ENCODE measurements at places on chromosomes 3 and 15. TPM values are rescaled to one million over a fixed set of nuclear protein-coding genes. Genes with fewer than 3 reads are reported as not detected.
A peak's percentile ranks its signal among the peaks of the same experiment; 100 is the strongest.

Gene STRIT1
- total RNA-seq, result not detected

Gene ZDHHC19
- not detected for total RNA-seq

Gene IQCH
- total RNA-seq, result 2.6 TPM

Gene TAMM41
- total RNA-seq, result 9.0 TPM

Gene GABRR3
- total RNA-seq, result not detected

Gene MEIS2
- total RNA-seq, result 73.0 TPM

Gene SRGAP3
- total RNA-seq, result 3.5 TPM

DNA sequence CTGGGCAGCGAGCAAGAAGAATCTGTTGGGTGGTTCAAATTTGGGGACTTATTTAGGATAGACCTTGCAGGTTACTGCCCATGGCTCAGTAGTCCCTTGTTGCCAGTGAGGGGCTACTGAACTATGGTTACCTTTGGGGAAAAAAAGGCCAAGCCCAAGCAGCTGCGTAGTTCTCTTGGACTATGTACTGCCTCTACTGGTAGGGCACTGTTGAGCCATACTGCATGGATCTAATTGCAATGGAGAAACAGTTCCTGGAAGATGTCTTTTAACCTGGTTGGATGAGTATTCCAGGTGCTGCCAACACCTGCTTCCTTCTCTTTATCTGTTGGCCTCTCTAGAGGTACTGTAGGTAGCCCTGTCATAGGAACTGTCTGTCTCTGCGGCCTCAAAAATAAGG lies 671.9 kb upstream of the CBLB start:
- no peak for DNase-seq

GRCh38 chr3:4571690-4572334 lies 78.7 kb downstream of the ITPR1 start:
- no peak for DNase-seq

DNA sequence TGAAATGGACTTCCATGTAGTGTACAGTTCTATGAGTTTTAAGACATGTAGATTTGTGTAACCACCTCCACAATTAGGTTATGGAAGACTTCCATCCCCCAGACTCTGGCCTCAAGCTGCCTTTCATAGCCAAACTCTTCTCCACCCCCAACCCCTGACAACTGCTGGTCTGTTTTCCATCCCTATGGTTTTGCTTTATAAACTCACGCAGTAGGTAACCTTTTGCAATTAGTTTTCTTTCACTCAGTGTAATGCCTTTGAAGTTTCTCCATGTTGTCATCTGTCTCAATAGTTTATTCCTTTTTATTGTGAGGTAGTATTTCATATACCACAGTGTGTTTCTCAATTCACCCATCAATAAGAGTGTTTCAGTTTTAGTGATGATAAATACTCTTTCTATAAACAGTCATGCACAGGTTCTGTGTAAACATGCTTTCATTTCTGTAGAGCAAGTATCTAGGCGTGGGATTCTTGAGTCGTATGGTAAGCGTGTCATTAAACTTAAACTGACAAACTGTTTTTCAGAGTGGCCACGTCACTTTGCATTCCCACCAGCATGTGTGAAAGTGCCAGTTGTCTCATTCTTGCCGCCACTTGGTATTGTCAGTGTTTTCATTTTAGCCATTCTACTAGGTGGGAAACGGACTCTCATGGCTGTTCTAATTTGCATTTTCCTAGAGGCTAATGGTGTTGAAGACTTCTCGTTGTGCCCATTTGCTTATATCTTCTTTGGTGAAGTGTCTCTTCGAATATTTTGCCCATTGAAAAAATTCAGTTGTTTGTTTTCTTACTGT lies 47.3 kb upstream of the ALDH1A3 start:
- no peak for DNase-seq

- DNase-seq, result peak; percentile 55
Observed at GRCh38 chr15:83747050-83747717, 93.3 kb downstream of the ADAMTSL3 start.

DNA sequence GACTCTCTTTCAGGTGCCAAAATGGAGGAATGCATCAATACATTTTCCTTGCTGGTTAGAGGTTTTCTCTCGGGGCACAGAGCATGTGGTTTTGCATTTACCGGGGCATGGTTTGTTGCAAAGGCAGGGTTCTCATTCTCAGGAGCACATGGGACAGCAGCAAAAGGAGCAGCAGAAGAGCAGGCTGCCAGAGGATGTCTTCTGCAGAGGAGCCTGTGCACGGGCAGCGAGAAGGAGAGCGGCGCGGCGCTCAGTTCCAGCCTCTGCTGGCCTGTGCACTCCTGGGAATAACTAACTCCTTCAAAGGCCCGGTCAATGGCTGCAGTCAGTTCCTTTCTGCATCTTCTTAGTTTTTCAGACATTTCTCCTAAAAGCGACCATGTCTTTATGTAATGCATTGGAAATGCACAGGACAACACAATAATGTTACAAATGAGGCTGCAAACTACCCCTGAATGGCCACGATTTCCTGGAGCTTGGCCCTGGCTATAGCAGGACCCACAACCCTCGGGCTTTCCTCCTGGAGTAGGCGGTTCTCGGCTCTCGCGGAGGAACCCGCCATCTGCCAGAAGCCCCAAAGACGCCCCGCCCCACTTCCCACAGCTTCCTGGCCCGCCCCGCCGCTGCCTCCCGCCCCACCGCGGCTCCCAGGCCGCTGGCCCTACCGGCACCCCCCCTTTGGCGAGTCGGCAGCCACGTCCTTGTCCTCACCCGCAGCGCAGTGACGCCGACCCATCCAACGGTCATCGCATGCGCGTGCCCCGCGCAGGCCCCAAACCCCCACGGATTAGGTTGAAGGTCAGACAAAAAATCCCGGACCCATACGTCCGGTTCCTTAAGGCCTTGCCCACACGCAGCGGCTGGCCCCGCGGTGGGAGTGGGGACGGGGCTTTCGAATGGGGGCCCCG lies at the start of gene C3orf62:
TSS of gene C3orf62 (minus strand) at position 758 of the 908 bp plus-strand sequence. CDS start at position 398, 360 bp downstream.
- peak; percentile 86 for DNase-seq
